ENCODE measurements at places on chromosomes 4 and X. TPM values are rescaled to one million over a fixed set of nuclear protein-coding genes. Genes with fewer than 3 reads are reported as not detected.
A peak's percentile ranks its signal among the peaks of the same experiment; 100 is the strongest.

ARSH gene
- total RNA-seq, result not detected

TMSB15C gene
- total RNA-seq, result 5.8 TPM

USP51 gene
- total RNA-seq, result 1.8 TPM

P2RY4 gene
- not detected for total RNA-seq

MSX1 gene
- 11.9 TPM for total RNA-seq

REELD1 gene
- 0.05 TPM for total RNA-seq

- DNase-seq, result peak; percentile 27
Observed at GRCh38 chr4:687048-687970, 1.6 kb downstream of the SLC49A3 start.

- DNase-seq, result no peak
Observed at GRCh38 chr4:25107827-25108516, 52.3 kb downstream of the SEPSECS start.

DNA sequence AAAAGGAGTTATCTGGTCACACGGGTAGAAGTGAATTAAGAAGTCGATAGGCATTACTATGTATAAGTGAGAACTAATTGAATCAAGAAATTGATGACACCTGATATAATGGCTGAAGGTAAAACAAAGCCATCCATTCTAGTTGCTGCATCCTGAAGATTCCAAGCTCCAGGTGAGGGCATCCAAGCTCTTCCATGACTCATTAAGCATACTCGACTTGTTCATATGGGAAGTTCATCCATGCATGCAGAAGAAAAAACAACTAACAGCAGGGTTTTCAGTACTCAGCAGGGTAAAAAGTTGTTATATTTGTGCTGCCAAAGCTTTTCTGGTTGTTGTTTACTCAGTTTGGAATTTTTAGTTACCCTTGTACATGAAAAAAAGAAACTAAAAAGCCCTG, 508.0 kb upstream of the CXorf51A start:
- DNase-seq, result no peak

DNA sequence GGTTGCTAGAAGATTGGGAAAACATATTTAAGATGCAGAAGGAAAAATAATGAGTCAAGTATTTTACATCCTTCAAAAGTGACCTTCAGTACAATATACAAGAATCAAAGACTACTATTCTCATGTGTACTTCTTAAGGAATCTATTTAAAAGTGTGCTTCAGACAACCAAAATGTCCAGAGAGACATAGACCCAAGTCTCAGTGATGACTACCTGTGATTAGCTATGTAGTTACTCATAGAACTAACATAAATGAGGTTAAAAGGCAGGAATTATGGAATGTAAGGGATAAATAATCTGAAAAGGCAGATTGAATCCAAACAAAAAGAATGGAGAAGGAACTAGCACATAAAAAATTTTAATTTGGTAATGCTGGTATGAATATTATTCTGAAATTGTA, 634.7 kb upstream of the FAM241A start:
- DNase-seq, result no peak

- no peak for DNase-seq
Observed at GRCh38 chr4:19123681-19124080, 1102.1 kb upstream of the LCORL start.

DNA sequence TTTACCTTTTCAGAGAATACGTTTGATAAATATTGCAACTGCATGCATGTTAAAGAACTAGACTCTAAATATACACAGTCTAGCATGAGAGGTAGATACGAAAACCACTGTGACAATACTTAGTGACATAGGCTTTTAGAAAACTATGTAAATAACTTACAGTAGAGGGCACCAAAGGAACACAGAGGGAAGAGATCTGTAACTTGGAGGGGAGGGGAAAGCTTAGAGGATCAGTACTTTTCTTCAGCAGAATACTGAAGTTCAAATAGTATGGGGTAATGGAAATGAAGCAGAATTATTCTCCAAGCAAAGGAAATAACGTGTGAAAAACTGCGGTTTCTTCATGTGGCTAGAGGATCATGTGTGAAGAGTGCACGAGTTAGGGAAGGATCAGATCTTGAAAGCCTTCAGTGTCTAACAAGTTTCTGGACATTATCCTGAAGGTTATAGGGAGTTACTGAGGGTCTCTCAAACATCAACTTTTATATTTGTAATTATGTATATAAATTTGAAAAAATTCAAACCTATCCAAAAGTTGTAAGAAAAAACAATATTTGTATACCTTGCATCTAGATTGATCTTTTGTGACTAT, 264.3 kb downstream of the NPFFR2 start:
- DNase-seq, result no peak

DNA sequence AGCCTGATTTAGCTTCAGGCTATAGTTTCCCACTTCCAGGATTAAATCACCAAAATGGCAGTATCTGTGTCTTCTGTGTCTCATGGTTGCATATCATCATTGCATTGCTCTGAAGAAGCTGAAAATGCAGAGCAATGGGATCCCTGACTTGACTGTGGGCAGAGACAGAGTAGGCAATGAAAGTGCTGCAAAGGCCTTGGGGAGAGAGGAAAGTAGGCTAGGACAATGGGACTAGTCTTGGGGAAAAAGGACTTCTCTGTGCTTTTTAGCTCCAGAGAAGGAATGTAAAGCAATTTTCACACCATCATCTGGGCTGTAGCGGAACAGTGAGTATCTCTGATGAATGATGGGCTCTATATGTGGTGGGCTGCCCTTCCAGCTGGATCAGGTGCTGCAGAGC, 202.5 kb downstream of the LDB2 start:
- no peak for DNase-seq

DNA sequence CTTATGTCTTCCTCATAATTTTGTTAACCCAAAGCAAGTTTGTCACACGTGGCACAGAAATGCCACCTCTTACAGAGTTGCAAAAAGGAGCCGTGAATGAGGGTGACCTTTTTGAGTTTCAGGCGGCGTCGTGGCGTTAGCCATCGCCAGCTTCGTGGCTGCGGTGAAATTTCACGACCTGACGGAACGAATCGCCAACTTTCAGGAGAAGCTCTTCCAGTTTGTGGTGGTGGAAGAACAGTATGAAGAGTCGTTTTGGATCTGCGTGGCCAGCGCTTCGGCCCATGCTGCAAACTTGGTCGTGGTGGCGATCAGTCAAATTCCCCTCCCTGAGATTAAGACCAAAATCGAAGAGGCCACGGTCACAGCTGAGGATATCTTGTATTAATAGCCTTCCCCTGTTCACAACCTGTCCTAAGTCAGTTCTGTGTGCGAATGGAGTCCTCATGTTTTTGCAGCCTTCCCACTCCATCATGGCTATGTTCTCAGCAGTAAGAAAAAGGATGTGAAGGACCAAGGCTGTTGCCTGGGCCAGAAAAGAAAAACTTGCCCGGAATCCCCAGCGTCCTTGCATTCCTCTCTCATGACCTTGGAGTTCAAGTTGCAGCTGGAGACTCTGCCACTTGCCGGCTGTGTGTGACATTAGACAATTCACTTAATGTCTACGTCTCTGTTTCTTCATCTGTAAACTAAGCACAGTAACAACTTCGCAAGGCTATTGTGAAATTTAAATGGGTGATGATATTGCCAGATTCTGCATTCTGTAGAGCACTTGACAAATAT, 11.9 kb downstream of the CLRN2 start:
- no peak for DNase-seq

DNA sequence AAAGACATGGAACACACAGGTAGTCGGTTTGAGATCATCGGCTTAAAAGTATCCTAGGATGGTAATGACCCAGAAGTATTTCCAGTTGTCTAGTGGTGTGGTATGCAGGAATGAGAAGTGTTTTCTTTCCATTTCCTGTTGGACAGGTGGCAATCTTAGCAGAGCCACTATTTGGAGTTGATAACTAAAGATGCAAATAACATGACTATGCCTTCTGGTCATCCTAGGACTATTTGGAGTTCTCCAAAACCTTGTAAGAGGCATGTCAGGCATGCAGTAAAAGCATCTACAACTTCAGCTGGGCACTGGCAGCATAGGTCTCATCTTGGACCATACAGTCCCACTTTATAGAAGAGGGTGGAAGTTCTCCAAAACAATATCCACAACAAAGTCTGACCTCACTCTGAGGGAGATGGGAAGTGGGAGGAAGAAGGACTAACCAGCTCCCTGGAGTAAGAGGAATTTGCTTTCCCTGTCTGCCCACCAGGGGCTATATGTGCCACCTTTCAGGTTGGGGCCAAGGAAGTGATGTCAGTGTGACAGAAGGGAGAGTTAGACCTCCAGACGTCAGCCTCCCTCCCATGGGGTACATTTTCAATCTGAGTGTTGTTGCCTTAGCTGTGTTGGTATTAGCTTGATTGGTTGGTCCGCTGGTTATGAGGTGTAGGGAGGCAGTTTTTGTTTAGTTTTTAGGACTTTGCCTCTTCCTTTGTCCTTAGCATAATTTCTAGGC, 101.2 kb upstream of the MYOZ2 start:
- DNase-seq, result peak; percentile 55

- no peak for DNase-seq
Observed at GRCh38 chrX:41542536-41542935, 95.4 kb downstream of the NYX start.

DNA sequence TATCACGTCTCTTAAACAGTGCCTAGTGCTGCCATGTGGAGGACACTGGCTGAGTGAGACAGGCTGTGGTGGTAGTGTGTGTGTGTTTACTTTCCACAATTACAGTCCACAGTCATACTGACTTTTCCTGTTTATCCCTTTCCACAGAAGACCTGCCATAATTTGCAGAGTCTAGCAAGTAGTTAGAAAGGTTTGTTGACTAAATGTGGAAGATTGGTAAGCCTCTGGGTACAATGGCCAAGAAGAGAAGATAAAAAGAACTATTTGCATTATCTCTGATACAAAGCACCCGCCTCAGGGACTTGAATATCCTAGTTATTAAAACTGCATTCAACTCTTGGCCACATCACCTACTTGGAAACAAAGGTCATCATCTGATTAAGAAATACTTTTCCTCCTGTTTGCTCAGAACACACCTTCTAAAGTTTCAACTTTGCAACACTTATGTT, 89.1 kb downstream of the FAM13A start:
- no peak for DNase-seq

DNA sequence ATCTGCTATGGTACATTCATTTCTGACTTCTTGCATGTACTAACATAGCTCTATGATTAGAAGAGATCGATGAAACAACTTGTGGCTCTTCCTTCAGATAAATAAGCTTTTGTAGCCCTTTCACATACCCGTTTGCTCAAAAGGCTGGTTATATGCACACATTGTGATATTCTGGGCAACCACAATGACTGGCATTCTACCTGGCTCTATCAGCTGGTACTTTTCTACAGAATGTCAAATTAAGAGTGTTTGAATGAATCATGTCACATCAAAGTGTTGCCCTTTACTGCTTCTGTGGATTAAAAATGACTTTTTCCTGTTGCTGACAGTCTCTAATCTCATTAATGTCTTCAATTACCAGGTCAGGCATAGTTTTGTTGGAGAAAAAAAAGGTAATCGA, 11.6 kb downstream of the PGRMC1 start:
- DNase-seq, result no peak

DNA sequence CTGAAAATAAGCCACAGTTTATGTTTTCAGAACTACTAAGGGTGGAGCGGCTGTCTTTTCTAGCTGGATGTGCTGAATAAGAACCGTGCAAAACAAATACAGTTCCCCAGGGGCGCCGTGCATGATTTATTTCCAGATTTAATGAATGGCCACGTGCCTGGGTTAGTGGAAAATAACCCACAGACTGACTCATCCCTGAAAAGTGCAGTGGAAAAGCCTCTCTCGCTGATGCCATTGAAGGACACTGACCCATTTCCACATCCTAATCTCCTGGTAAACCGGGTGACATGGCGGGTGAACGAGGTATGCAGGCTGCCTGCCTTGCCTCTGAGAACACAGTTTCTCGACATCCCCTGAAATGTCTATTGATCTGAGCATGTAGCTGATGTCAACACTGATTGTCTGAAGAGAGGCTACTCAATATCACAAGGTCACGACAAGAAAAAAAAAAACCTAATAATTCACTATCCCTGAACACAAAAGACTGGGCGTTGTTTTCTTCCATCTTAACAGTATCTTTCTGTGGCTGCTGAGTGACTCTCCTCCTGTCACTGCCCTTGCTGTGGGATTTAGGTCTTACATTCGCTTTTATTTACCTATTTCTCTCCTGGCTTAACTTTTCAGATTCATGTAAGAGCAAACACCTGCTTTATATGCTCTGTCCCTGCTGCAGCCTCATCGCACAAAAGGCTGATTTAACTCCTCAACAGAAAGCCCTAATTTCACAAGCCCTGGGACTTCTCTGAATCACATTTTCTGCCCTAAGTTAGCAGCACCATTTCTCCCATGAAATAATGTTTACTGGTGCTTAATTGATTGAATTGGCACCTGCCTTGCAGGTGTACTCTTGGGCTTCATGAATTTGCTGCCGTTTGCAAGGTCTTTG, 76.9 kb upstream of the SCOC start:
- peak; percentile 70 for DNase-seq

DNA sequence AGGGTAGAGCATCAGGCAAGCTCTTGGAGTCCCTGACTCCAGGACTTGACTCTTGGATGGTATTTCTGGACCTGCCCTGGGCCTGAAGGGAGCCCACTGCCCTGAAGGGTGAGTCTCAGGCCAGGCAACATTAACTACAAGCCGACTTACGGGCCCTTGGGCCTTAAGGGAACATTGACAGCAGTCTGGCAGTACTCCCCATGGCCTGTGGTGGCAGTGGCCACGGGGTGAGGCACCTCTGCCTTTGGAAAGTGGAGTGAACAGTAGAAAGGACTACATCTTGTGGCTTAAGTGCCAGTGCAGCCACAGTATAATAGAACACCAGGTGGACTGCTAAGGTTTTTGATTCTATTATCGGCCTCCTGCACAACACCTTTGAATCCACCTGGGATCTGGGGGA, 36.3 kb downstream of the SH3BGRL start:
- no peak for DNase-seq

DNA sequence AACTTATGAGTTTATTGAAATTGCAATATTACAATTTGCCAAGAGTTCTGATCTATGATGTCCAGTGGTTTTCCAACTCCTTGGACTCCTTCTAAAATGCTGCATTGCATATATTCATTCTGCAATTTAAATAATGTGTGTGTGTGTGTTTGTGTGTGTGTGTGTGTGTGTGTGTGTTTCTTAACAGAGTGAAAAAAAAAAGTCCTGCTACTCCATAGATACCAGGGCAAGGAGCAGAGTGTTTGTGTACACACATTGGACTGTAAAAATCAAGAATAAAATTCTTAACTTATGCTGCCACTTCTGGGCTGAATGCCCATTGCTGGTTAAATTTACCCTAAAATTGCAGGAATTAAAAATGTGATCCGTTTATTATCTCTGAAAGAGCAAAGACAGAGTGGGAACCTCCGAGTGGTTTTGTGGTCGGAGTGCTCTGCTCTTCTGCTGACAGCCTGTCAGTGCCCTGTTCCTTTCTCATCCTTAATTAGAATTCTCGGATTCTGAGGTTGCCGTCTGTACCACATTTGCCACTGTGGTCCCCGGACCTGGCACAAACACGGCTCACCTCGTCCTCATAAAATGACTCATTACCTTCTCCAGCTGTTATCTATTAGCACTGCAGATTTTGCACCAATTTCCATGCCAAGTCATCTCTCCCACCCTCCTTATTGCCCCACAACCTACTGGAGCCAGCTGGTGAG, 355.5 kb downstream of the KCNIP4 start:
- DNase-seq, result no peak

DNA sequence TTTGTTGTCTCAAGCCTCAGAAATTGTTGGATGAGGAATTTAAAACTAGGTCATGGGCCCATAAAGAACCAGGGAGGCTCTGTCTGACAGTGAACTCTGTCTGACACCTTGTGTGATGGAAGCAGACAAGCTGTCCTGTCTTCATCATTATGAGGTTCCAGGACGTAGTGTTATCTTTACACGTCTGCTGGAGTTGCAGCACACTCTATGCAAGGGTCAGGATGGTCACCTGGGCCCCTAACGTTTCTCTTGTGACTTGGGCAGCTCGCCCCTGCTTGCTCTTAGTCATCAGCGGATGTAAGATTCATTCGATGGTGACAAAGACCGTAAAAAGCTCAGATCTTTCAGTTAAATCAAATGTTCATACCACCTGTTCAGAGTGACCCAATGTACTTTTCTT, 92.0 kb upstream of the ADGRG2 start:
- no peak for DNase-seq
